ENCODE measurements at places on chromosomes 5 and 9.

DNA sequence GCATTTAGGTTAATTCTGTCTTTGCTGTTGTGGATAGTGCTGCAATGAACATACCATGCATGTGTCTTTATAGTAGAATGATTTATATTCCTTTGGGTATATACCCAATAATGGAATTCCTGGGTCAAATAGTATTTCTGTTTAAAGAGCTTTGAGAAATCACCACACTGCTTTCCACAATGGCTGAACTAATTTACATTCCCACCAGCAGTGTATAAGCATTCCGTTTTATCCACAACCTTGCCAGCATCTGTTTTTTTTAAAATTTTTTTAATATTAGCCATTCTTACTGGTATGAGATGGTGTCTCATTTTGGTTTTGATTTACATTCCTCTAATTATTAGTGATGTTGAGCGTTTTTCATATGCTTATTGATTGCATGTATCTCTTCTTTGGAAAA, 15.5 kb upstream of the TARS1 start:
- no peak for DNase-seq

- no peak for DNase-seq
Observed at GRCh38 chr5:60829490-60830266, 14.4 kb downstream of the ELOVL7 start.

DNA sequence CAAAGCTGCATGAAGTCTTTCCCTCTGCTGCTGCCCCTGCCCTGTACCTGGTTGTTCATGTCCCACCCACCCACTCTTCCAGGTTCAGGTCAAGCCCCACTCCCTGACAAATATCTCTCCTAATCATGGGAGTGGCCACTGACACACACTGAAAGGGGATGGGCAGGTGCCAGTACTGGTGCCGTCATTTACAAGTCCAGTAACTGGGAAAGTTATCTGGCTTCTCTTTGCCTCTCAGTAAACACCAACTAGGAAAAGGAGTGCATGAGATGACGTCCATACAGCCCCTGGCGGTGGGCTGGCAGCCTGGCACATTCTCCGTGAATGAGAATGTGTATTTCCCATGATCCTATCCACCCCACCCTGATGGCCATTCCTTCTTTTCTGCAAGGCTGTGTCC, 225.2 kb downstream of the FSTL4 start:
- no peak for DNase-seq

GRCh38 chr5:125109293-125109692, 362.9 kb upstream of the ZNF608 start:
- DNase-seq = no peak

- DNase-seq = no peak
Observed at GRCh38 chr5:117261948-117262571, 687.4 kb upstream of the SEMA6A start.

GRCh38 chr5:9601055-9601739, 29.0 kb downstream of the TAS2R1 start:
- DNase-seq = no peak
